ENCODE measurements at places on chromosomes 11 and 22. TPM values are rescaled to one million over a fixed set of nuclear protein-coding genes. Genes with fewer than 3 reads are reported as not detected.

DNA sequence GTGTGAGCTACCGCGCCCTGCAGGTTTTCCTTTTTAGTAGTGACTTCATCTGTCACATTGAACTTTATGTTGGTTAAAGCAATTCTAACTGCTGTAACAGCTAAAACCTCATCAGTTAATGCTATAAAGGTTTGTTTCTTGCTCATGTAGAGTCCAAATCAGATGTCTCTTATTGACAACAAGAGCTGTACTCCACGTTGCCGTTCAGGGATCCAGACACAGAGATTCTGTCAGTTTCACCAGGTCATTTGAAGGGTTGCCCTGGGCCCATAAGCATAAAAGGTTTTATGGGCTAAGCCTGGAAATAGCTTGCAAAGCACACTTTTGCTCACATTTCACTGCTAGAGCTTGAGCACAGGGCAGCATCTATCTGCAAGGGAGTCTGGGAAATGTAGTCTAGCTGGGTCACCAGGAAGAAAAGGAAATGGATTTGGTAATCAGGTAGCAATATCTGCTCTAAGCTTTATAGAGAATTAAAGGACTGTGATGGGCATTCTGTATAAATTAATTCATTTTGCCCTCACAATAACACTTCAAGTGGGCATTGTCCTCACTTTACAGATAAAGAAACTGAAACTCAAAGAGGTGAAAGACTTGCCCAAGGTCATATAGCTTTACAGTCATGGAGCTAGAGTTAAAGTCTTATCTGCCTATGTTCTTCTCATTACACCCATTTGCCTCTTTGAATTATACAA, 25.2 kb upstream of the PTPRJ start:
- H3K27ac ChIP-seq: no peak overlapping the region
- no peaks in the 10 kb centered on the region for H3K4me1 ChIP-seq
- DNase-seq: no peak
- H3K27me3 ChIP-seq: no peaks in the 10 kb centered on the region

DNA sequence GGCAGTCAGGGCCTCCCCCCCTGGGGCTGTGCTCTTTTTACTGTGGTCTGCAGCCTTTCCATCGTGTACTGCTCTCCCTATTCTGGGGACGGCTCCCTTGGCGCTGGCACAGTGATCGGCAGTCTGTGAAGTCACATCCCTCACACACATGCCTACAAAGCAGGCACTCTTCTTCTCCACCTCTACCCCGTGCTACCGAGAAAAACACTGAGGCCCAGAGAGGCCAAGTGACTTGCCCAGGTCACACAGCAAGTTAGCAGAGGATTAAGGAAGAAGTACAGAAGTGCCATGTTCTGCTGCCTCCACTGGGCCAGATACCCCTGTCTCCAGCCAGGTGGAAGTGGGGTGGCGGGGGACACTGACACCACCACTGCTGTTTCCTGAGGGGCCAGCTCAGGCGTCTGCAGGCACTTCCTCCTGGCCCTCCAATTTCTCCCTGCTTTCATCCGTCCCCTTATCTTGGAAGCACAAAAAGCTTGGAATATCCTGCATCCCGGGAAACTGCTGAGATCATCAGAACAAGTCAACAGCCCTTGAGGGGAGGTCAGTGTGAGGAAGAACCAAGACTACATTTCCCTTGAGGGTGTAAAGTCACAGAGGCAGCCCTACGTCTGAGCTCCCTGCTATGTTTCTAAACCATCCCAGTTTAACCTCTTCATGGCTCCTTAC, 30.2 kb upstream of the KLHL35 start:
- no peak overlapping the region for H3K27ac ChIP-seq
- DNase-seq: no peak
- peaks cover 6% of the 10 kb centered on the region for H3K4me1 ChIP-seq
- no peaks in the 10 kb centered on the region for H3K27me3 ChIP-seq
- no peak overlapping the region for H3K4me3 ChIP-seq
- H3K36me3 ChIP-seq: no peaks in the 10 kb centered on the region

DNA sequence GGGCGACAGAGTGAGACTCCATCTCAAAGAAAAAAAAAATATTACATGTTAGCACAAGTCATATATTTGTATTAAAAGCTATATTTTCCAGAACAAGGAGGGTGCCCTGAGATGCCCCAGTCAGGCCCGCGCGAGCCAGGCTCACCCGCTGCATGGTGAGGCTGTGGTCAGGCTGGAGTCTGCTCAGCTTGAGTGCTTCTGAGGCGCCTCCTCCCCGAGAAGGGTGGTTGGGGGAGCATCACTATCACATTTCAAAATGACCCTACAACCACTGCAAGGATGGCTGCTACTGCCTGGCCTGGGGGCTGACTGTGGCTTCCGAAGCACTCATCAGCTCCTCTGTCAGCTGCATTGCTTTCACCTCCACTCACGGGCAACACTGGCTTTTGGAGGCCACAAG, 77.1 kb downstream of the SCUBE1 start:
- peak; percentile 54 for DNase-seq
- H3K4me1 ChIP-seq: peaks cover 50% of the 10 kb centered on the region
- no peak overlapping the region for H3K27ac ChIP-seq

DNA sequence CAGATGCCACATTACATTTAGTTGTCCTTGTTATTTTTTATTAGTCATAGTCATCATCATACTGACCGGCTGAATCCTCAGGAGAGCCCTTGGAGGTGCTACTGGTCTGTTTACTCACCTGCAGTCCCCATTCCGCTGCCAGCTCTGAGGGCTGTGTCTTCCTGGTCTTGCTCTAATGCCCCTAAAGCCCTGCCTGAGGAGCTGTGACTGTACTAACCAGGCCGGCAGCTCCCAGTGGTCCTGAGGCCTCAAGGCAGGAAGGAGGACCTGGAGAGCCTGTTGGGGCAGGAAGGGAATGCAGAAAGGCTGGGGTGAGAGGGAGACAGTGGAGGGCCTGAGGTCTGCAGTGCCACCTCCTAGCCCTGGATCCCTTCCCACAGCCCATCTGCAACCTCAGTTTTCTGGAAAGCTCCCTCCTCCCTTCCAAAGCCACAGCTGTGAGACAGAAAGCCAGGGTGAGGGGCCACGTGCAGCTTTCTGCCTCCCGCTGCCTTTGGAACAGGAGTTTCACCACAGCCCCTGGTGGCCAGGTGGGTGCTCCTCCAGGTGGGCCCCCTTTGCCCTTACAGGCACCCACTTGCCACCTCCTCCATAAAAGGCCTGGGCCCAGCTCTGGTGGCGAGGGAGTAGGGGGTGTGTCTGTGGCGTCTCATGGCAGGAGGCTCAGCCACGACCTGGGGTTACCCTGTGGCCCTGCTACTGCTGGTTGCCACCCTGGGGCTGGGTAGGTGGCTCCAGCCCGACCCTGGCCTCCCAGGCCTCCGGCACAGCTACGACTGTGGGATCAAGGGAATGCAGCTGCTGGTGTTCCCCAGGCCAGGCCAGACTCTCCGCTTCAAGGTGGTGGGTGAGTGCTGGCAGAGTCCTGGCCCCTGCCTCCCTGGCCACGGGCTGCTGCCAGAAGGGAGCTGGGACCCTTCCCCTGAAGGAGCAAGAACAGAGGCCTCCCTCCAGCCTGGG, at the start of gene ZP1:
ZP1 (plus strand) TSS at position 632 of the 960 bp plus-strand sequence; CDS start at position 652, 20 bp downstream.
- no peaks in the 10 kb centered on the region for H3K36me3 ChIP-seq
- peak; percentile 14 for DNase-seq
- no peaks in the 10 kb centered on the region for H3K27me3 ChIP-seq
- peaks cover 2% of the 10 kb centered on the region for H3K4me1 ChIP-seq

Gene OR52A1
- not detected for total RNA-seq

DNA sequence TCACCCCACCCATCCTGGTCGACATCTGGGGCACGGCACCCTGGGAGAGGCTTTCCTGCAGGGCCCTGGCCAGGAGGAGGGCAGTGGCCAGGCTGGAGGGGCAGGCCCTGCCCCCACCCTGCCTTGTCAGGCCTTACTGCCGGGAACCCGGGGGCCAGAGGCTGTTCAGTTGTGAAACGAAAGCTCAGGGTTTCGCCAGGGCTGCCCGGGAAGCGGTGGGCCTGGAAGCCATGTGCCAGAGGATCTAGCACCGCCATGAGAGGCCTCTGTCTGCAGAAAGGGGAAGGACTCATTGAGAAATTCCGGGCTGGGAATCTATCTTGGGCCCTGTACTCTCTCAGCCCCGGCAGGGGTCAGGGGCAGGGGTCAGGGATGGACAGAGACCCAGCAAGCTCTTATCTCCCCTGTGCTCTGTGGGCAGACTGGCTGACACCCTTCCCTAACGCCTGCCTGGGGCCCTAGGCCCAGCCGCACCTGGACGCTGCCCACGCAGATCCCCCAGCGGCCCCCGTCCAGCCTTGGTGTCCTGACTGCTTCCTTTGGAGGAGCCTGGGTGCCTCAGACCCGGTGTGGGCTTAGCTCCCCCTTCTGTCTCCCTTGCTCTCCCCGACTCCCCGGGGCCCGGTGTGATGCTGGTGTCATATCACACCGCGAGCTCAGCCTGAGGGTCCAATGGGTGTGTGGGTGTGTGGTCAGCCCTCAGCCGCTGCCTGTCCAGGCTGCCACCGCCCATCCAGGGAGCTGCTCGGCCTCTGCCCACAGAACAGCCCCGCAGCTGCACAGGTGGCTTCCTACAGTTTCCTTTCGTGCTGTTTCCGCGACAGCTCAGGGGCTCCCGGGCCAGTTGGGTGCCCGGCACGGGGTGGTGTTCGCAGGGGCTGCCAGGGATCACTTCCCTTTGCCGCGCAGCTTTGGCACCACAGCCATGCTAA, 6.5 kb downstream of the PIM3 start:
- H3K27ac ChIP-seq: peak overlapping the region; percentile 19
- DNase-seq: peak; percentile 81
- peak overlapping the region; percentile 3 for H3K4me3 ChIP-seq
- H3K4me1 ChIP-seq: peaks cover 30% of the 10 kb centered on the region

Gene PARVG
- not detected for total RNA-seq

DNA sequence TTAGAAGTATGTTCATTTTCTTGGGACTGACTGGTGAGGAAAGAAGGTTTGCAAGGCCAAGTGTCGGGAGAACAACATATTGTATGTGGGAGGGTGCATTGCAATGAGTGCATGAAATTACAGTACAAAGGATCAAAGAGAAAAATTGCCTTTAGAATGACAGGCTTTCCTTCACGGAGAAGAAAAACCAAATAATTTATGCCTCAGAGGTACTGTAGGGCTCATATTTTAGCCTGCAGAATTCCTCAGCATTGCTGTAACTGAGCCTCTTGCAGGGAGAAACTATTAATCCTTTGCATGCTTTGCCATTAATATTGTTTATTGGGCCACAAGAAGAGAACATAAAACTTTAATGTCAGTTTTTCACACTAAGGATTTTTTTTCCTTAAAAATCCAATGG, 60.1 kb downstream of the LRRC4C start:
- DNase-seq: no peak
- H3K4me3 ChIP-seq: no peak overlapping the region
- H3K27me3 ChIP-seq: 0 out of 2 replicates have a peak, but pooled peaks cover 2% of the 10 kb centered on the region

Gene OLFML1
- total RNA-seq: not detected

DNA sequence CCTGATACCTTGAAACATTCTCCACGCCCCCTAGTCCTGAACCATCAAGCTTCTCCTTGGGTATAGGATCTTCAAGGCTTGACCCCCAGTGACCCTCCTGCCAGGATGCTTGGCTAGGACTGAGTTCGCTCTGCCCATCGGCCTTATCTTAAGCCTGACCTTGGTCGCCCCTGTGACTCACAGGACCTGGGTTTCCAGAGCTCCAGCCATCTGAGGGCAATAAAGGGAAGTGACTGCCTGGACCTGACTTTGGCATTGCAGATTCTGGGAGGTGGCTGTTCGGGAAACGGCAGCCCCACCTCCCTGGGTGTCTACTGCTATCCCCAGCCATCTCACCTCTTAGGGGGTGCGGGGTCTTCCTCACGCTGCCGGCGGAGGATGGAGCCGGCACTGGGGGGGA, 15.4 kb downstream of the CARD10 start:
- H3K27me3 ChIP-seq: no peaks in the 10 kb centered on the region
- no peak overlapping the region for H3K4me3 ChIP-seq

Gene HPS5
- total RNA-seq: 40.5 TPM

DNA sequence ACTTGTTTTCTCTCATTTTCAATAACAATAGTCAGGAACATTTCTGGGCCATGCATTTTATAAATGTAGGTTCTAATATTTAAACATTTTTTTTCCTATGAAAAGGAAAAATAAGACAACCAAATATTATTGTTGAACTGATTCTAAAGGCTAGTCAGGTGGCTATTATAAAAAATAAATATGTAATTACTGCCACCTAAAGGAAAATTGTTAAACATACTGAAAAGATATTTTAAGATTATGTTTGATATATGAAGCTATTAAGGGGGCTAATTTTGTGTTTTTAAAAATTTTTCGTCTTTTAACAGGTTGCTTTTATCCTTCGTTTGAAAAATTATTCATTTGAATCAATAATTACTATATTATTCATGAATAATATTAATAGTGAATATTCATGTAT, 62.2 kb upstream of the FDX1 start:
- DNase-seq: no peak
- no peak overlapping the region for H3K4me3 ChIP-seq
- no peaks in the 10 kb centered on the region for H3K36me3 ChIP-seq
- H3K27ac ChIP-seq: no peak overlapping the region

- H3K36me3 ChIP-seq: no peaks in the 10 kb centered on the region
- no peaks in the 10 kb centered on the region for H3K4me1 ChIP-seq
- H3K4me3 ChIP-seq: no peak overlapping the region
- no peaks in the 10 kb centered on the region for H3K27me3 ChIP-seq
- no peak for DNase-seq
Observed at GRCh38 chr11:107408762-107409211, 48.8 kb downstream of the CWF19L2 start.

DNA sequence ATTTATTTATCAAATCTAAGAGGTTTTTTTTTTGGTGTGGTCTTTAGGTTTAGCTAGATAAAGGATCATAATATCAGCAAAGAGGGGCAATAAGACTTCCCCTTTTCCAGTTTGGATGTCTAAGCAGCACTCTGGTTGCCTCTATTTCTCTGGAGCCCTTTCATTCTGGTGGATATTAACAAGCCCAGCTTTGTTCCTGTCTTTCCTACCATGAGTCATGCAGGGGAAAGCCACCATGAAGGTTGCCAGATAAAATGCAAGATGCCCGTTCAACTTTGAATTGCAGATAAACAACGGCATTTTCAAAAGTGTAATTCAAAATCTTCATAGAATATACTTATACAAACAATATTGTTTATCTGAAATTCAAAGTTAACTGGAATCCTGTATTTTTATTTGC, 143.6 kb downstream of the ADAMTS15 start:
- H3K4me3 ChIP-seq: no peak overlapping the region
- no peak overlapping the region for H3K27ac ChIP-seq
- no peaks in the 10 kb centered on the region for H3K27me3 ChIP-seq
- peak; percentile 20 for DNase-seq
- no peaks in the 10 kb centered on the region for H3K4me1 ChIP-seq
- no peaks in the 10 kb centered on the region for H3K36me3 ChIP-seq

Gene NCF4
- total RNA-seq: not detected

Gene PATE4
- total RNA-seq: not detected

- H3K4me3 ChIP-seq: no peak overlapping the region
- H3K36me3 ChIP-seq: no peaks in the 10 kb centered on the region
- no peak overlapping the region for H3K27ac ChIP-seq
- DNase-seq: no peak
Observed at GRCh38 chr11:88281317-88281712, 56.2 kb downstream of the CTSC start.

Gene CRYBB1
- 0.30 TPM for total RNA-seq
